ENCODE measurements at places on chromosomes 12 and 14. TPM values are rescaled to one million over a fixed set of nuclear protein-coding genes. Genes with fewer than 3 reads are reported as not detected.

CCDC63 gene
- 1.3 TPM for total RNA-seq

BCL2L14 gene
- total RNA-seq: 0.28 TPM

METTL1 gene
- 66.7 TPM for total RNA-seq

DNA sequence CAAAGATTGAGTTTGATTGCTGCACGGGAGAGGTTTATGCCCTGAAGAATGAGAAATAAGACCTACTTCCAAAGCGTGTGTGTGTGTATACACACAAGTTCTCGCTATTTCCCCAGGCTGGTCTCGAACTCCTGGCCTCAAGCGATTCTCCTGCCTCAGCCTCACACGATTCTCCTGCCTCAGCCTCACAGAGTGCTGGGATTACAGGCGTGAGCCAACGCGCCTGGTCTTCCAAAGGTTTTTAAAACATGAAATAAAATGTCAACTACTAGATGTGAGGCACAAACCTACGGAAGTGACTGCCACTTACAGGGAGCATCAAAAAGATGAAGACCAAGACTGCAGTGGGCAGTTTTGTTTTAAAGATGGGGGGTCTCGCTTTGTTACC lies 622 bp upstream of the WASHC3 start:
- no peak for DNase-seq

GRCh38 chr14:67396381-67396970 lies 15.5 kb downstream of the PLEK2 start:
- no peak for DNase-seq

DNA sequence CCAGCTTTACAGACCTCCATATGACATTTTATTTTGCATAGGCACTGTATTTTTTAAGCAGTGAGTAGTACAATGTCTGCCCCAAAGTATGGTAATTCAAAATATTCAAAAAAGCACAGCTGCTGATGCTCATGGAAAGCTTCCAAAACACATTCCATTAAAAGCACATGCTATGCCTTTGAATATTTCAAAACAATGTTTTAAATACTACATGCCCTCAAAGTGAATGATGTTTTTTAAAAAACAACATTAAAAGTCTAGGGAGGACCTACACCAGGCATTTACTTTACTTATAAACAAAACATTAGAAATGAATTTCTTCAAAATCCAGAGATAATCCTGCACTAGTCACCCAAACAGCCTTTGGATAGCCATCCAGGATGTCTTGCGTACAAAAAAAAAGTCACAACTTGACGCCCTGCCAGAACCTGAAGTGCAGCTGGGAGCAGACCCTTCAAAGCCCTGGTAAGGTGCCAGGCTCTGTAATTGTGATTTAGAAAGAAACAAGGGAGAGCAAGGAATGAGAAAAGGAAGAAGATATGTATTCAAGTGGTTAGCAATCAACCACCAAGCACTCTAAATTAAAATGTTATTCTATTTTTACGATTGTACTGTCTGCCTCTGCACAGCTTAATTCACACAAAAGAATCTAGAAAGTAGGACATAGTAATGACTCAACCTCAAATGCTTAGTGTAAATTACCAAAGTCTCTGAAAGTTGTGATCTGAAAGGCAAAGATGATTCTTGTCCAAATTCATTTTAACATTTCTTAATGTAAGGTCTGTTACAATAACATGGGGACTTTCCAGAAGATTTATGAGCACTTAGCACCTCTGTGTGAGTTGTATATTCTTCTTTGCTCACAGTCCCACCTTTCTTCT lies 31.9 kb downstream of the CEP83 start:
- no peak for DNase-seq

DNA sequence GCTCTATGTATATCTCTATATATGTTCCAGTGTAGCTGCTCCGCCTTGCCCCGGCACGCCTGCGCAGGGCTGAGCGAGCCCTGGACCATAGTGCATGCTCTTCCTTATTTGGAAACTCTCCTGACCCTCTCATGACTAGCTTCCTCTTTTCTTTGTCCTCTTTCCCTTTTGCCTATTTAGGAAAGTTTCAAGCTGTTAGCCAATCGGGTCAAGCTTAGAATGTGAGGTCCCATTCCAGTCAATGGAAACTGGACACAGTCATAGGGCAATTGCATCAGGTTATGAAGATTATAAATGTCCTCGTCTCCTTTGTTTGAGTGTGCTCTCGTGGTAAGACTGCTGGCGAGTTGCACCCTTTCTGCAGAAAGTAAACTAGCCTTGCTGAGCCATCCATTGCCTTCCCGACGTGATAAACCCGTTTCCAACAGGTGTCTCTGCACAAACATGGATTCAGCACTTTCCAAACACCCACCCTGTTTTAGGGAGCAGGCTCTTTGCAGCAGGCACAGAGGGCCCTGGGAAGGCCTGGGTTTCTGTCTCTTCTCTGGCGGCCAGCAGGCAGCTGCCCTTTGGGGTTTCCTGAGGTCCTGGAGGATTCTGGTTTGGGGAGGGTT lies 30.9 kb downstream of the CCDC92 start:
- no peak for DNase-seq

GRCh38 chr14:105508601-105509000 lies 17.6 kb downstream of the TEDC1 start:
- DNase-seq: no peak

All from H9 (cell line).